ENCODE measurements at places on chromosomes 7 and 10.

DNA sequence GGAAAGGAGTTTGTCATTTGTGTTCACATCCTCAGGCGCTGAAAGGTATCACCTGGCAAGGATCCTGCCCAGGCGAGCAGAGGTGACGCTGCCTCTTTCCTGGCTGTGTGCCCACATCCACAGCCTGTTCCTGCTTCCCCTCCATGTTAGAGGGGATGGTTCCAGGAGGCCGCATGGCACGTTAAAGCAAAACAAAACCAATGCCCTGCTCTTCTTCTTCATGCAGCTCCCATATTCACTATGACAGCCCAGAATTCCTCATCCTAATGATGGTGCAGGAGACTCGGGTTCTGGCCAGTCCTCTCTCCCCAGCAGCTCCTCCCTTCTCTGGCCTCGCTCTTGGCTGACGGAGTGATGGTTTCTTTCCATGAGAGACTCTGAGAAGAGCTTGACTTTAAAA is 678.5 kb upstream of the ANKRD30A start:
- DNase-seq: no peak

DNA sequence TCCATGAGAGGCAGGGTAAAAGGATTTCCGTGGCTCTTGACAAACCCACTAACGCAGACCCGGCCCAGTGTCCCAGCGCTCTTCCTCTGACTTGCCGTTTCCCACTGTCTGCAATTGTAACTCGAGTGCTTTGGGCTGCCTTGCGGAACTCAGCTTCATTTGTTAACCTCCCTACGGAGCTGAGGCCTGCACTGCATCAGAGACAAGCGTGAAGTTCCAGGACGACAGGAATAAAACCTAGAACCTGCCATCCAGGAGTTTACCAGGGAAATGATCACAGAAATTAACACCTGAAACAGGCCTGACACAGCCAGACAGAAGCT is 76.2 kb downstream of the SFMBT2 start:
- no peak for DNase-seq

GRCh38 chr7:19964246-19964645 is 190.8 kb upstream of the TMEM196 start:
- DNase-seq: no peak

DNA sequence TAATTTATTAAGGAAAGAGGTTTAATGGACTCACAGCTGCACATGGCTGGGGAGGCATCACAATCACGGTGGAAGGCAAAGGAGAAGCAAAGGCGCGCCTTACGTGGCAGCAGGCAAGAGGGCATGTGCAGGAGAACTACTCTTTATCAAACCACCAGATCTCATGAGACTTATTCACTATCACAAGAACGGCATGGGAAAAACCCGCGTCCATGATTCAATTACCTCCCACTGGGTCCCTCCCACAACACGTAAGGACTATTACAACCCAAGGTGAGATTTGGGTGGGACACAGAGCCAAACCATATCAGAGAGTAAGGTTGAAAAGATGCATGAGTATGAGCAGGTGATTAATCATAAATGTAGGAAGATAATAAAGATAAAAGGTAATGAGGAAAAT is 3.2 kb upstream of the JCAD start:
- DNase-seq: no peak

DNA sequence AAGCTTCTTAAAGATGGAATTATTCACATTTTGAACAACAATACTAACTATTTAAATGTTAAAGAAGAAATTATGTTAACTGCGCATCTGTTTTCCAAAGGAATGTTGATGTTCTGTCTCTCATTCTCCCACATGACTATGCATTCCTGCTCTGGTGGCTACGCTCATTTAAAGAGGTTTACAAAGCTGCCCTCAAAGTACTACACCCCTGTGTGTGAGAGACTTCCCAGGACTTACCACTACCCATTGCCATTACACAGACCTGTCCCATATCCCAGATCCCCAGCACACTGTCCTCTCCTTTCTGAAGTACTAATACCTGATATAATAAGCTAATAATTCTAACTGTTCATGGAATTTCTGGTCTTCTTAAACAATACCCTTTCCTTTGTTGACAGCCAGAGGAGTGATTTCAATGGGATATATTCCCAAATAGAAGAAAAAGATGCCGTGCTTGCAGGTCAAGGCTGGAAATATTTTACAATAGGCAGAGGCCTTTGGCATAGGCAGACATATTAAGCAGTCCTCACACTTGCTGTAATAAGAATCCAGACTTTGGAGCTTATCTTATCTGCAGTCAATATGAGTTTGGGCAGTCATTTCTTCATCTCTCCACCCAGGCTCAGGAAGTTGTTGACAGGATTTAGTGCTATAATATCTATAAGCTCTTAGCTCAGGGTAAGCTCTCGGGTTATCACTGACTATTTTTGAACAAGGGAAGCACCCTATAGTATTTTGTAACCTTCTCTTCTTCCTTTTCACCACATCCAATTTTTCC is 12.2 kb downstream of the LIPF start:
- DNase-seq: no peak

GRCh38 chr10:79191951-79192676 is 123.3 kb downstream of the ZMIZ1 start:
- DNase-seq: no peak

- no peak for DNase-seq
These were observed 73.8 kb downstream of the LANCL2 start for GRCh38 chr7:55438757-55439525.

DNA sequence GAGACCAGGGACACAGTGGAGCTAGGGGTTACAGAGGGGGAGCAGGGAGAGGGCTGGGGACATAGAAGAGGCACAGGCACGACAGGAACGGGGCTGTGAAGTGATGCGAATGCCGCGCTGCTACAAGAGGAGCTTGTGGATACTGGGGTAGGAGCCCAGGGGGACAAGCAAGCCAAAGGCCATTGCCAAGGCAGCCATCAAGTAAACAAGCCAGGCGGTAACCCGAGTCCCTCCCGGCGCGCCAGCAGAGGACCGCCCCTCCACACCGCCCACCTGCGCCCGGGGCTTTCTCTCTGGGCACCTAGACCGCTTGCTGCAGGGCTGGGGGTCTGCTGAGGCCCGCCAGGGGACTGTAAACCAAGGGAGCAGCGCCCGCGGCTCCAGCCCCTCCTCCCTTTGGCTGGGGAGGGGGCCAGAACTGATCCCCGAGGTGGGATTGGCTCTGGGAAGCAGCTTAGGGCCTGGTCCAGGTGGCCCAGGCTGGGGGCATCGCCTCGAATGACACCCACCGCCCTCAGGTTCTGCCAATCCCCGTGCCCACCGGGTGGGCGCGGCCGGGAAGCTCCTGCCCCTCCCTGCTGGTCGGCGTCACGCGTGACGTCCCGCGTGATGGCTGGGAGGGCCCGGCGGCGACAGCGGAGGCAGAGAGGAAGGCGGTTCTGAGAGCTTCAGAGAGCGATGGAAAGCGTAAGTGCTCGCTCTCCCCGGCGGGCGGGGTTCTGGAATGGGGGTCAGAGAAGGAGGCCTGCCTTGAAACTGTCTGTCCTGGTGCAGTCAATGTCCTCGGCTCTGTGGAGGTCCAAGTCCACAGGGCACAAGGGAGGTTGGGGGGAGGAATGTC is 982 bp downstream of the SFXN3 start:
- peak; percentile 94 for DNase-seq

DNA sequence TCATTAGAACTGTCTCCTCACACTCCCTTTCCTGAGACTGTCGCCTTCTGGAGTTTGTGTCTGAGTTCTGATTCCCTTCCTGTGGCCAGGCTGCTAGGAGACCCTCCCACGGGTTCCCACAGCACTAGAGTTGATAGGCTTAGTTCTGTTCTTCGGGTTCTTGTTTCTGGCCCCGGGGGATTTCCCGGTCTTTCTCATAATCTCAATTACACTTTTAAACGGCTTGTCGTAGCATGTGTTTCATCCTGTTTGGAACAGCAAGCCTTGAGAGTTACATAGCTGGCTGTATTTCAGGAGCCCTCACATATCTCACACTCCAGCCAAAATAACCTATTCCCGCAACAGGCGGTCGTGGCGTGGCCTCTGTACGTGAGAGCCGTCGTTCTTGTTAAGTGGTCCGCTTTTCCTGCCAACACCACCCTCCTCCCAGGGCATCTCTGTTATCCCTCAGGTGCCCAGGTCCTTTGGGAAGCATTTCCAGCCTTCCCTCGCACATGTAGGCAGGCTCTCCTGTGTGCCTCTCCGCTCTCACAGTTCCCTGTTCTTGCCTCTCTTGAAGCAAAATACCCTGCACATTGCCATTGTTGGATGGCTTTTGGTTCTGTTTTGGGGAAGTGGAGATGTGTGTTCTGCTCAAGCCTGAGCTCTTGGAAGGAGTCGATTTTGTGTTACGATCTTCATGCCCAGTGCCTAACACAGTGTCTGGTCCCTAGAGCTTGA is 46.0 kb downstream of the CDC123 start:
- DNase-seq: peak; percentile 78

DNA sequence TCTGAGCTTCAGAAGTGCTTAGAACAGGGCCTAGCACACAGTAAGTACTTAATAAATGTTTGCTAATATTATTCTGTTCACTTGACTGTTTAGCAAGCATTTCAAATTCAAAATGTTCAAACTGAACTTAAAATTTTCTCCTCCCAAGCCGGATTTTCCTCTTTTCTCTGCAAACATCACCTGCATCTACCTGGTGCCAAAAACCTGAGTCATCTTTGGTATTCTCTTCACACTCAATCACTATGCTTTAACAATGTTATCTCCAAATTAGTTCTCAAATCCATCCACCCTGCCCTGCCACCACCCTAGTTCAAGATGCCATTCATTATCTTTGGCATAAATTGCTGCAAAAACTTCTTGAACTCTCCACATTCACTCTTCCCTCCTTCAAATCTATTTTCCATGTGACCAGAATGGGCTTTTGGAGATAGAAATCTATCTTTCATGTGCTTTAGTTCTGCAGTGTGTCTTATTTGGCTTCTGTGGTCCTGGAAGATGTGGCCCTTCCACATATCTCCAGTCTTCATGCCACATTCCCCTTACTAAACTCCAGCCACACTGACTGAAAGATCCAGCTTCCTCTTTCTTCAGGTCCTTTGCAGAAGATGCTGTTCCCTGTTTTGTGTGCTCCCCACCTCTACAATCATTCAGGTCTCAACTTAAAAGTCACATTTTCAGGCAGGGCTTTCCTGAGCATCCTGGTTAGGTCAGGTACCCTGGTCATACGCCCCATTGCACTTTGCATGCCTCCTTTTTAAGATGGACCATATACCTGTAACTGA is 2.0 kb downstream of the GGCT start:
- DNase-seq: no peak

GRCh38 chr7:23410446-23411183 is 59.7 kb downstream of the IGF2BP3 start:
- DNase-seq: no peak

DNA sequence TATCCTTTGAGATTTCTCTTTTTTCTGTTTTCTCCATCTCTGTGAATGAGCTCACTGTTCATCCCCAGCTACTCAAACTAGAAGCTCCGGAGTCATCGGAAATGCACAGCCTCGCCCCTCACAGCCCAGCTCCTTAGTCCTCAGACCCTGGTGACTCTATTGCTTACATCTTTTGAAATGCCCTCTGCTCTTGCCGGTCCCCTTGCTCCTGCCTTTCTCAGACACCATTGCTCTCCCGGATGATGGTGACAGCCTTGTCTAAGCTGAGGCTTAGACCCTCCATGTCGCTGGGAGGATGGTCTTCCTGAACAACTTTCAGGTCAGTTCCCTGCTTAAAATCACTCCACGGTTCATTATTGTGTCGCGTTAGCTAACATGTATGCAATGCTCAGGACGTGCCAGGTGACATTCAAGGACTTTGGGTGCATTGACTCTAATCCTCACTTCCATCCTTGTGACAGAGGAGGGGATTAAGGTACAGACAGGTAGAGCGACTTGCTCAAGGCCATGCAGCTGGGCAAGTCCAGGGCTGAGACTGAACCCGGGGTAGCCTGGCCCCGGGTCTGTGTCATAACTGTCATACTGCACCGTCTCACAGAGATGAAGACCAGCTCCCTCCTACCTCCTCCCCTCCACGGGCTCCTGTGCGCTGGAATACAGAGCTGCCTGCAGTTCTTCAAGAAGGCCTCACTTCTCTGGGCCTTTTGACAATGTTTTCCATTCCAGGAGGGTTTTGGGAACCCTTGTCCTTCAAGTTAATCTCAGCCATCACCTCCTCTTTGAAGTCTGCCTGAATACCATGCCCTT is 4.3 kb upstream of the UCMA start:
- DNase-seq: no peak

GRCh38 chr10:127618797-127619196 is 69.7 kb downstream of the NPS start:
- DNase-seq: no peak

DNA sequence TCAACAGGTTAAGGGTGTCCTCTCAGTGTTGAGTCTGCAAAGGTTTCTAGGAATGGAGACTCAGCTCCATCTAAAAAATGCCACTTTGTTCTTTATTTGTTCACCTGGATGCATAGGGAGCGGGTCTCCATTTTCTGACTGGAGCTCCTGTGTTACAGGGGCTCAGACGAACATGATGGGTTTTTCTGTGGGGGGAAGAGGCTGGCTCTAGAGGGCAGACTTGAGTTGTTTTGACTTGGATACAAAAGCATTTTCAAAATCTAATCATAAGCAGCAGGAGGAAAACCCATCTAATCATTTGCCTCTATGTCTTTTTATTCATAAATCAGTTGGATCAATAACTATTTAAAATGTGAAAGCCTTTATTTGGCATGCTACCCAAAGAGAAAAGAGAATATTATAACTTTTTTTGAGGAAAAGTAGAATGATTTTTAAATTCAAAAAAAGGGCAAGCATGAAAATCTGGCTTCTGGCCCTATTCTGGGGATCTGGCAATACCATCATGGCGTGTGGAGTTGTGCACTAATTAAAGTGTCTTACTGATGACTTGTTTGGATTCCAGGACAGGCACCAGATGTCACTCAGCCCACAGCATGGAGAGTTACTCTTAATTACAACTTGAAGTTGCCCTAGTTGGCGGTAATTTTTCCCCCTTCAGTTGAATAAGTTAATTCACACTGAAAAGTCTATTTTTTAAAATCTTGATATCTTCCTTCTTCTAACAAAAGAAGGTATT is 594.9 kb downstream of the REEP3 start:
- DNase-seq: no peak

DNA sequence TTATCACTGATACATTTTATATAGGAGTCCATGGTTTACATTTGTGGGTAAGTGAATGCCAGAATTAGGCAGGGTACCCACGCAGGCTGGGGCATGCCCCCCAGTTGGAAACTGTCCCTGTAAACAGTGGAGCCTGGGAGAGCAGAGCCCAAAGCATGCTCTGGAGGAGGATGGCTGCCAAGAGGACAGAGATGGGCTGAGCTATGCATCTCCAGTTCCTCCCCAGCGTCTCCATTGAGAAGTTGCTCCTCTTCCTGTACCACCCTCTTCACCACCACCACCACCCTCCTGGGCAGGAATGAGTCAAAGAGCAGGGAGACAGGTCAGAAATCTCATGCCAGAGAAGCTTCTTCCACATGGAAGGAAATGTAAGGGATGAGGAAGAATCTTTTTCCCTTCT is 67.7 kb upstream of the KMT2E start:
- no peak for DNase-seq

- DNase-seq: no peak
These were observed 72.3 kb upstream of the STEAP1B start for GRCh38 chr7:22572292-22572691.
